Tongue (tissue), 3 donors: ENCODE measurements at places on chromosomes 2 and 18. TPM values are rescaled to one million over a fixed set of nuclear protein-coding genes. Genes with fewer than 3 reads are reported as not detected.

GRCh38 chr2:163345795-163346573 is 389.8 kb downstream of the FIGN start:
- peak; percentile 82 for DNase-seq

- peak; percentile 96 for DNase-seq
These were observed 30.1 kb upstream of the ZNF516 start for GRCh38 chr18:76524900-76525698.

DNA sequence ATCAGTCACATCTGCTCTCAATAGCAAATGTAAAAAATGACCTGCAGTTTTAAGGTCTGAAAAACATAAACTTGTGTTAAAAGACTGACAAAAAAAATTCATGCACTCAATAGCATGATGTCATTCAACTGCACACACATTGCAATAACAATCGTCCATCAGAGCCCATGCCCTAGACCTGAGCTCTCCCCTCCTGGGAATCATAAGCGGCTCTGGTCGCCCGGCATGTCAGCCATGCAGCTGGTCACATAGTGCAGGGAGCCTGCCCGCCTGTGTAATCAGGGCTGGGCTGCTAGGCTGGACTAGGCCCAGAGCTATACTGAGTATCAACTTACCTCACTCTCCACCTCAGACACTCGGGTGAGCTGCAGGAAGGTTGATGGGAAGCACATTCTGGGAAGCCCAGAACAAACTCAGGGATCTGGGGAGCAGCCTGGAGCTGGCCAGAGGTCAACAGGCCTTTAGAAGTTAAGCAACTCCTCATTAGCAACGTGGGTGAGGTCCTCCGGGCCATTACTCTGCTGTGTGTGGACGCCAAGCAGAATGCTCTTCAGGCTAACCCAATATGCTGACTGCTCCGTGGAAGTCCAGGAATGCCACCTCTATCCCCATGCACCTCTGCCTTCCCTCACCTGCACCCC is 165.5 kb downstream of the TTC32 start:
- DNase-seq, result peak; percentile 47

DNA sequence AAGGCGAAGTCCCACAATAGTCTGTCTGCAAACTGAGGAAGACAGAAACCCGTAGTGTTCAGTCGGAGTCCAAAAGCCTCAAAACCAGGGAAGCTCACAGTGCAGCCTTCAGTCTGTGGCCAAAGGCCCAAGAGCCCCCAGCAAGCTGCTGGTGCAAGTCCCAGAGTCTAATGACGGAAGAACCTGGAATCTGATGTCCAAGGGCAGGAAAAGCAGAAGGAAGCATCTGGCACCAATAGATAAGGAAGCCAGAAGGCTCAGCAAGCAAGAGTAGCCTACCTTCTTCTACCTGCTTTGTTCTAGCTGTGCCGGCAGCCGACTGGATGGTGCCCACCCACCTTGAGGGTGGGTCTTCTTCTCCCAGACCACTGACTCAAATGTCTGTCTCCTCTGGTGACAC is 21.8 kb downstream of the CFAP210 start:
- no peak for DNase-seq

The CAVIN2 gene
- total RNA-seq, result 75.5 TPM

The LAMA1 gene
- 4.5 TPM for total RNA-seq
